GM19239 (cell line): ENCODE measurements at places on chromosomes 4 and X.

DNA sequence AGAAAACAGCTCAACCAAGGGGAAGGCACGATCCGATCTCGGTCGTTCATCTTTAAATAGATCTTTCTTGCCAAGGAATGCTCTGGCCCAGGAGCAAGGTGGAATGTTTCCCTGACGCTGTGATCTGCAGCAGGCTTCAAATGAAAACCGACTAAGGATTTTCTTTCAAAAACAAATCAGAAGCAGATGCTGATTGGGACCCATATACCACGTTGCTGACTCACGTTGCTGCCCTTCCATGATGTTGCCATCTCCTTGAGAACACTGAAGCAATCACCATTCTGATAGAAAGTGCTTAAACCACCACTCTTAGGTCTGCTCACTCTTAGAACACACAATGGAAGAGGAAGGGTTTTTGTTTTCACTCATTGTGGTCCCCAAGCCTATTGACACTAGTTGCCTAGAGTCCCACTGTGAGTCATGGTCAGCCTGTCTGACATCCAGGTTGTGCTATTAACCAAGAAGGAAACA, 26.1 kb downstream of the LAMTOR3 start:
- DNase-seq, result no peak

- no peak for DNase-seq
These were observed 23.7 kb downstream of the MAOA start for GRCh38 chrX:43679778-43680177.

DNA sequence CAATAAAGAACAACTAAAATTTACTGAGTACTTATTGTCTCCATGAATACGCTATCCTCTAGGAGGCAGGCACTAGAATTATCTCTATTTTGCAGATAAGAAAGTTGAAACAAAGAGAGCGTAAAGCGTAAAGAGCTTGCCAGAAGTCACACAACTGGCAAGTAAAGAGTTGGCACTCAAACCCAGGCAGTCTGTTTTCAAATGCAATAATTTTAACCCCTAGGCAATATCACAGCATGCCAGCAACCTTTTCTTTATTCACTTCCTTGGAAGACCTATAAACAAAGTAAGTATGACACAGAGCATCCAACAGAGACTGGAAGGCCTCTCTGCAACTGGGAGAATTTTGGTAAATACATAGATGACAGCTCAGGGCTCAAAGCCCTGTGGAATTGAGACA, 23.2 kb upstream of the AMELX start:
- DNase-seq, result no peak

DNA sequence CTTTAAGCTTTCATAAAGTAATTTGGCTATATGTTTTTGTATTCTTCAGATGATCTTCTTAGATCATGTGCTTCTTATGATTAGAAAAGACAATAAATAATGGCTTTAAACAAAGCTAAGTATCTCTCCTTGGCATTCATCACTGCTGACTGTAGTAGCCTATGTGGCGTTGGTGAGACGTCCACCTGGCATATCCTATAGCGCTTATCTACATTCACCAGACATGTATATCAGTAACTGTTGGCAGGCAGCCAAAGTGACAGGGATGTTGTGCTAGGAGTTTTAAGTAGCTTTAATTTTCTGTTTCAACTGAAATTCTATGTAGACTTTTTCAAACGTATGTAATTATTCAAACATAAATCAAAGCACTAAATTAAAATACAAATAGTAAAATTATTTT, 276.4 kb downstream of the IL15 start:
- DNase-seq, result no peak

- no peak for DNase-seq
These were observed 54.9 kb downstream of the STOX2 start for GRCh38 chr4:183960046-183960420.

- no peak for DNase-seq
These were observed 1.5 kb downstream of the FRYL start for GRCh38 chr4:48778431-48779094.

DNA sequence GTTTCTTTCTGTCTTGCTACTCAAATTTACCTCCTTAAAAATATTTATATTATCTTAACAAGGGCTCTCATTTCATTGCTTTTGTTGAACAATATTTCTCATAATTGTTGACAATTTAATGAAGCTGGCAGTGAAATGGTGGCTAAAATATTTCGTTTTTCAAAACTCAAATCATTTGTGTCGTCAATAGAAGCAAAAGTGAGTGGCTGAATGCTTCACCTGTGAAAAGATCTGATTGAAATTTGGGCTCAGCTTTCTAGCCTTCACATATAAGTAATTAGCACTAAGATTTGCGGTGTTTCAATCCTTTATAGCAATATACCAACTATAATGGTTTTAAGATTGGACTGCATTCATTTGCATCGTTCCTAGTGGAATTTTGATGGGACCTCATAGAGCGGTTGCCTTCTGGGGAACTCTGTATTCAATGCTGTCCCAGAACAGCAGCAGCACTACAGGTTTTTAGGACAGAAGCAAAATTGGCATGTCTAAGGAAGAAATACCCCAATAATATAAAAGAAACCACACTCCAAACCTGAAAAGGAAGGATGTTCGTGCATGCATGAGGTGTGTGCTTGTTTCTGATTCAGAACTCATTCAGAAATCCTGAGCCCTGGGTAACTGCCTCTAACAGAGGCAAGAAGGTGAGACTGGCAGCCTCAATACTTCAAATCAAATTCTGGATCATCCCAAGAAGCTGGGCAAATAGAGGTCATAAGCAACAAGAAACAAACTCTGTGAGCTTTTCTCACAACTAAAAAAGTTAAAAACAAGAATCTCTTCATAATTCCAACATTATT, 2.5 kb downstream of the CXCL1 start:
- no peak for DNase-seq

GRCh38 chr4:60506061-60506460, 694.1 kb upstream of the ADGRL3 start:
- no peak for DNase-seq

GRCh38 chr4:152666946-152667345, 12.9 kb downstream of the TMEM154 start:
- no peak for DNase-seq

DNA sequence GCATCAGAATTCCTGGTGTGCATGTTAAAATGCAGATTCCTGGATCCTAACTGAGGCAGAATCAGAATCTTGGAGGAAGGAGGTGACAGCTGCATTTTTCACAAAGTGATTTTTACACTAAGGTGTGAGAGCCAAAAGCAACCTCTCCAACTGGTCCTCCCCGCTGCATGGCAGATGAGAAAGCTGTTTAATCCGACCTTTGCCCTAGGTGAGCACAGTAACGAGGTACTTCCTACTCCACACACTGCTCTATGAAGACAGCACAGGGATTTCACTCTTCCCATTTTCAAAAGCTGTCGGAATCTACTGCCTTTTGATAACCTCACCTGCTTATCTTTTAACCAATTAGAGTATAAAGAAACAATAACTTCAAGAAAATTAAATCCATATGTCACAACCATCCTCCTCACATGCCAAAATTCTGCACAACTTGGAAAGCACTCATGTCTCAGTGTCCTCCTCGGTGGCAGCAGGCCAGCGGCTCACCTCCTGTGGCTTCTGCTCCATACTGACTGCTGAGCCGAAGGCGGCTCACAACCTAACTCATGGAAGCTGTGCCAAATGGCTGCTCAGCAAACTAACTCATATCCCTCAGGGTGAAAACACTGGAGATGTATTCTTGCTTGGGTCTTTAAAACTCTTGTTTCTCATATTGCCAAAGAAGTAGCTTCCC, 3.6 kb downstream of the CASP6 start:
- DNase-seq, result no peak

- DNase-seq, result no peak
These were observed 72.5 kb downstream of the EVC start for GRCh38 chr4:5783486-5783885.

GRCh38 chr4:16029262-16029661, 54.6 kb downstream of the PROM1 start:
- no peak for DNase-seq

GRCh38 chr4:108492816-108493595, 127.4 kb upstream of the RPL34 start:
- DNase-seq, result peak; percentile 5

- no peak for DNase-seq
These were observed 821.7 kb upstream of the FTHL17 start for GRCh38 chrX:31893525-31893924.

GRCh38 chrX:70509078-70509477, 64.4 kb downstream of the DLG3 start:
- DNase-seq, result no peak

- no peak for DNase-seq
These were observed 1.4 kb downstream of the ADGRL3 start for GRCh38 chr4:61201561-61201960.

DNA sequence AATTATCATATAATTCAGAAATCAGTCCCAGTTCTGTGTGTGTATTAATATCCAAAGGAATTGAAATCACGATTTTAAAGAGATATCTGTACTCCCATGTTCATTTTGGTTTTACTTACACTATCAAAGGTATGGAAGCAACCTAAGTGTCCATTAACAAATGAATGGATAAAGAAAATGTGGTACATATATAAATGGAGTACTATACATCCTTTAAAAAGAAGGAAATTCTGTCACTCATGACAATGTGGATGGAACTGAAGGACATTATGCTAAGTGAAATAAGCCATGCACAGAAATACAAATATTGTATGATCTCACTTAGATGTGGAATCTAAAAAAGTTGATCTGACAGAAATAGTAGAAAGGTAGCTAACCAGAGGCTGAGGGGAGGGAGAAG, 63.8 kb downstream of the CD99L2 start:
- DNase-seq, result no peak

- no peak for DNase-seq
These were observed 79.1 kb upstream of the RAPGEF2 start for GRCh38 chr4:159023741-159024140.

DNA sequence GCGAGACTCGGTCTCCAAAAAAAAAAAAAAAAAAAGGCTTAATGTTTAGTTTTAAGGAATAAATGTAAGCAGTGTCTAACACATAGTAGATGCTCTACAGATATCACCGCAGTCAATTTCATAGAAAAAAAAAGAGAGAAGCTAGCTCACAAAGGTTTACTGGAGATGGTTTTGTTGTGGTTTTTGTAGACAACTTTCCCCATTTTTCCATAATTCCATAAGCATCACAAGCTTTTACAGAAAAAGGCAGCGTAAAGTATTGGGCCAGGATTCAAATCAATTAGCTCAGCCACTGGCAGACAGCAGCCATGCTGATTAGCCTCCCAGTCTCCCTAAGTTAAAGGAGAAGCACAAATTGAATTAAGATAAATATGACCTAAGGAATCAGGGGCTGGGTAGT, 1.5 kb downstream of the GRSF1 start:
- DNase-seq, result no peak

- DNase-seq, result no peak
These were observed 12.4 kb upstream of the ARHGAP36 start for GRCh38 chrX:131045726-131046125.

DNA sequence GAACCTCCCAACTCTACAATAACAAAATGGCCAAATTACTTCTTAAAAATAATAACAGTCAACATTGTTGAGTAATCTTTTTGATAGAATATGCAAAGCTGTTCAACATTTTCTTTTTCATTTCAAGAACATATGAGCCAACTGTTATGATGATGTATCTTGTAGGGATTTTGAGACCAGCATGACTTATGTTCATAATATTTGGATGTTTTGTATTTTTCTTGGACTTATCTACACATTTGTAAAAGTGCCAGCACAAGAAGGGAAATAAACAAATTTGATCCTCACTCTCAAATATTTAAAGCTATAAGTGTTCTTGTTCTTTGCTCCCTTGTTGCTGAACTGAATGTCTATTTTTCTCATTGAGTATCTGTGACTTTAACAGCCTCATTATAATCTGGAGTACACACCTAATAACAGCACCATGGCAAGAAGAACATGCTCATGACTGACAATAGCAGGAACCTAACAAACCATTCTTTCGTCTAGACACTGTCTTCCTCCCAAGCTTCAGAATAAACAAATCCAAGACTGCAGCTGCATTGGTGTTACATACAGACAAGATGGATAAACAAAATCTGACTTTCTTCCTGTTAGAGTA, 1049.7 kb downstream of the FAT4 start:
- no peak for DNase-seq

DNA sequence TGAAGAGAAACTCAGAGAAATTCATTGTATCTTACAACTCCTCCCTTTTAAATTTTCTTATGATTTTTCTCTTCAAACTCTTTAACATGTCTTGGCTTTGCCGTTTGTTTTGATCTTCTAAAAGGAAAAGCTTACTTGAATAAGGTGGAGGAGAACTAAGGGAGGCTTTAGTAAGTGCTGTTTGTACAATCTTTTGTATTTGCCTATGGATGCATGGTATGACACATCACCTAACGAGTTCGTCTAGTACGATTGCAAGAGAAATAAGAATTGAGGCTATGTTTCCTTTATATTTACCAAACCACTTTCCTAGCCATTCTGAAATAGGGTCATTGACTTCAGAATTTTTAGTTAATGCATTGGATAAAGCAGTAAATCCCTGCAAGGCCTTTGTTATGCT, 8.4 kb upstream of the BST1 start:
- no peak for DNase-seq

- DNase-seq, result no peak
These were observed 45.1 kb downstream of the VSIG4 start for GRCh38 chrX:65994519-65995506.

- DNase-seq, result no peak
These were observed 2.6 kb downstream of the PHKA2 start for GRCh38 chrX:18981124-18981807.

DNA sequence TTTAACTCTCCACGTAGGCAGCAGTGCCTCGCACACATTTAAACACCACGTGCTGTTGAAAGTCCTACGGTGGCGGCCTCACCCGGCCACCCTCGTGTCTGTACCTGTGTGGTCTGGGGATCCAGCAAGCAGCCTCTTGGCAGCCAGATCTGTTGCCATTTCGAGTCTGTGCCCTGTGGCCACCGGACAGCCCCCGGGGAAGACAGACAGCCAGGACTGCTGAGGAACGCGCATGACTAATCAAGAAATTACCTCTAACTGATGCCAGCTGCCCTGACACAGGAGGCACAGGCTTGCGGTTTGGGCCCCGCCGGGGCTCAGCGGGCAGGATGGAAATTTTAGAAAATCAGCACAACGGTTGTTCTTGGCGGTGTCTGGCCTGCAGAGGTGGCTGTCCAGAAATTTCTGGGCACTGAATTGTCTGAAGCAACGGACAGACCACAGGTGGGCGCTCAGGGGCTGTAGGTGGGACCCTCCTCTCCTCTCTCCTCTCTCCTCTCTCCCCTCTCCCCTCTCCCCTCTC, 15.6 kb upstream of the ASMTL start:
- peak; percentile 58 for DNase-seq
